GM03348 (cell line): ENCODE measurements at places on chromosomes 16 and 17.
A peak's percentile ranks its signal among the peaks of the same experiment; 100 is the strongest.

DNA sequence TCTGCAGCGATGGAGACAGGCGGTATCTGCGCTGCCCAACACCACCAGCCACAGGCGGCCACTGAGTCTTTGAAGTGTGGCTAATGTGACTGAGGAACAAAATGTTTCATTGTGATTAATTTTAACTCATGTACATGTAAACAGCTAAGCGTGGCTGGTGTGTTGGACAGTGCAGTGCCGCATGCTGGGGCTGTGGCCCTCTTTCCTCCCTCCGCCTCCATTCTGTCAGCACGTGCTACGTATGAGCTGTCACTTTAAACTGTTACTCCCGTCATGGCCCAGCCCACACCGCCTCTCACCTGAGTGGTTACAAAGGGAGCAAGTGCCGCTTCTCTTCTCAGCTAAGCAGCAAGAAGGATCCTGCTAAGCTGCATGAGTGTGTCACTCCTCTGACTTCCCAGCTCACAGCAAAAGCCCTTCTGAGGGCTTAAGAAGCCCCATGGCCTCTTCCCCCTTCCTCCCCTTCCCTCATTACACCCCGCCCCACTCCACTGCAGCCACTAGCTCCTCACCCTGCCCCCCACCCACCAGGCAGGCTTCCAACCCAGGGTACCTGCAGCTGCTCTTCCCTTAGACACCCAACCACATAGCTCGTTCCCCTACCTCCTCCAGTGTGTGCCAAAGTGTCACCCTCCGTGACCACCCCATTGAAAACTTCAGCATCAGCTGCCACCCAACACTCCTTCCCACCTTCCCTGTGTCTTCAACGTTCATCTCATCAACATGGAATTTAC lies 15.0 kb downstream of the HASPIN start:
- DNase-seq: no peak

DNA sequence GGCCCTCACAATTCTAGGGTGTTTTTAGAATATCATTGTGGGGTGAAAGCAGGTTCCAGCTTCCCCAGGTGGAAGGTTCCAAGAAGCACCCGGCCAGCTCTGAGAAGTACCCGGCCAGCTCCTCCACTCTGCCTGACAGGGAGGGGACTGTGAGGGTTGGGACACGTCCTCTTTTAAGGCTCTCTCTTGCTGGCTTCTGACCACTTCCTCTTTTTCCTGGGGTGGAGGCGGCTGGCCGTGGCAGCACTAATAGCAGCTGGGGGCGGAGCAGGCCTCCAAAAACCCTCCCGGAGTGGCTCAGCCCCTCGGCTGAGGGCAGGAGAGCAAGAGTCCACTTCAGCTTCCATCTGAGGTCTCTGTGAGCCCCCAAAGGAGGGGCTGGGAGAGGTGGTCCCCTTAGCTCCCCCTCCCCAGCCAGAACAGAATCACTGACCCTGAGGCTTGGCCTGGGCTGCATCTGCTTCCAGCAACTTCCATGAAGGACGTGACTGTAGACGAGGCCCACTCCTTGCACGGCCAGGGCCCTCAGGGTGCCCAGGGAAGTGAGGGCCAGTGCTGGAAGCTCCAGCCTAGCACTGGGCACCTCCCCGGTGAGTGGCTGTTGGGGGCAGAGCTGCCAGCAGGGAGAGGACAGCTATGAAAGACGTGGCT lies 26.7 kb upstream of the PLCG2 start:
- DNase-seq: no peak

GRCh38 chr16:86065711-86066110 lies 166.7 kb downstream of the IRF8 start:
- DNase-seq: no peak

DNA sequence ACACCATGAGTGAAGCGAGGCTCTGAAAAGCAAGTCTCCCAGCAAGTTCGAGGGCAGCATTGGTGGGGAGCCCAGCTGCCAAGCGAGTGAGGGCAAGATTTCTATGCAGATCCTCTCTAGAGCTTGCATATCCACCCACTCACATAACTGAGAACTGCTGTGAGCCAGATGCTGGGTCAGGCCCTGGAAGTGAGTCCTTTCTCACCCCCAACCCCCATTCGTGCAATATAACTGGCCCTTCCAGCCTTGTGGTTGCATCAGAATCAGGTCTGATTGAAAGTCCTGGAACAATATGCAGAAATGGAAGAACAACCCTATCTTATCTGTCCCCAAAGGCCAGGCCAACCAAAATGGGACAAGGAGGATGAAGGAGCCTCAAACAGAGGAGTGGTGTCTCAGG lies 146.6 kb downstream of the IRX5 start:
- DNase-seq: peak; percentile 29

GRCh38 chr16:30457743-30458560 lies 12.3 kb upstream of the SEPHS2 start:
- DNase-seq: no peak

DNA sequence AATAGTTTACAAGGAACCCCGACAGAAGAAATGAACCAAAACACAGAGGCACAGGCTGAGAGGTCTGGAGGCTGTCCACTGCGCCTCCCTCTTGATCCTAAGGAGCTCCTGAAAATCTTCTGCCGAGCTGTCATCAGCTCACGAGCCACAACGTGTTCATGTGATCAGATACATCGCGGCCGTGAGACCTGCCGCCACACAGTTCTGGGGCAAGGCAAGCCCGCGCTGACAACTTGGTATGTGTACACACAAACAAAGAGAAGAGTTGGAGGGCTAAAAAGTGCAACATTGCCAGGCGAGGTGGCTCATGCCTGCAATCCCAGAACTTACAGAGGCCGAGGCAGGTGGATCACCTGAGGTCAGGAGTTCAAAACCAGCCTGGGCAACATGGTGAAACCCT lies 7.6 kb downstream of the EXOC7 start:
- no peak for DNase-seq

DNA sequence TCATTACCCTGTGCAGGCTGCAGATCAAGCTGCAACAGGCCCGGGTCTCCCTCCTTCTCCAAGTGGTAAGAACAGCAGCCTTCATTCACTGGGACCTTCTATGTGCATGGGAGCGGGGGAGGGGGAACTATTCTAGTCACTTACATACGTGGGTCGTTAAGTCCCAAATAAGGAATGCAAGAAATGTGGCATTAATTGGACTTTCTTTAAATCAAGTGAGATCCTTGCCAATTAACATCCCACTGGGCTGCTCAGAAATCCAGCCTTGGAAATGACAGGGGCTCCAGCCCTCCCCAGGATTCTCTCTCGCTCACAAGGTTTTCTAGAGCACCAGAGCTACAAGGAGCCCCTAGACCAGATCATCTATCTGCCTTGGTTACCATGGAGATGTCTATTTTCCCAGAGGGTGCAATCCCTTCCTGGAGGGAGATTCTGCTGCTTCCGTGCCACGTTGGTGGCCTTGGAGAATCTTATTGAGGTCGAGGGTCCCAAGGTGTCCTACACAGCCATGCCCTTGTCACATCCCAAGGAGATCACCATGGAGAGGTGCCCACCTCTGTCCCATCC lies 5.2 kb upstream of the EIF1 start:
- no peak for DNase-seq

GRCh38 chr17:32631341-32632096 lies 144.7 kb downstream of the CDK5R1 start:
- DNase-seq: no peak

DNA sequence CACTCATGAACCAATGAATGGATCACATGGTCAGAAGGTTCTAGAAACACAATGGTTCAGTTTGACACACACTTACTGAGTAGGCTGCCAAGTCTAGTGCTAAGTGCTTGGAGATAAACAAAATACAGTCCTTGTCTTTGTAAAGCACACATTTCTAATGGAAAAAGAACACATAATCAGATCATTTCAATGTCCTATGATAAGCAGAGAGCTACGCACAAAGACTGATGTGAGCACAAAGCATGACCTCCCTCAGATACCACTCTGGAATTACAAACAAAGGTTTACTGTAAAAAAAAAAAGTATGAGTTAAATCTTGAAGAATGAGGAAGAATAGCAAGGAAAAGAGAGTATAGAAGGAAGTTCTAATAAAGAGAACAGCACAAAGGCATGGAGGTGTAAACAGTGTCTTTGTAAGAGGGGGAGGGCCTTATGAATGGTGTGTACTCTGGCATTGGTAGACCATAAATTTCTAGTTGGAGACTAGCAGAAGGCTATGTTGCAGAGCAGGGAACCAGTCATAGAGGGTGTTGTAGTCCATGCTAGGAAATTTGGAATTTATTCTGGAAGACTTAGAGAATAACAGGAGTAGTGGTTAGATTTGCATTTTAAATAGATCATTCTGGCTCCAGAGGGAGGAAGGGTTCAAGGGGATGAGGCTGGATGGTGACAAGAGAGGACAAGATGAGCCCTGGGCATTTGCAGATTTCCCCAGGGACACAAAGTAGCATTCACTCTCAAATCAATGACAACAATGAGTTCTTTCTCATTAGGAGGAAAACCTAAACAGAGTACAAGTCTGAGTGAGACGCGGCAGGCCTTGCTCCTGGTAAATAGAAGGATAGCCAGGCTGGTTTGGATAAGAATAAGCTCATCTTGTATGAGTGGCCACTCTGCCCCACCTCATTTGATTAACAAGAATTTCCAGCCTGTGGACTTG lies 468.0 kb downstream of the TOX3 start:
- DNase-seq: no peak

DNA sequence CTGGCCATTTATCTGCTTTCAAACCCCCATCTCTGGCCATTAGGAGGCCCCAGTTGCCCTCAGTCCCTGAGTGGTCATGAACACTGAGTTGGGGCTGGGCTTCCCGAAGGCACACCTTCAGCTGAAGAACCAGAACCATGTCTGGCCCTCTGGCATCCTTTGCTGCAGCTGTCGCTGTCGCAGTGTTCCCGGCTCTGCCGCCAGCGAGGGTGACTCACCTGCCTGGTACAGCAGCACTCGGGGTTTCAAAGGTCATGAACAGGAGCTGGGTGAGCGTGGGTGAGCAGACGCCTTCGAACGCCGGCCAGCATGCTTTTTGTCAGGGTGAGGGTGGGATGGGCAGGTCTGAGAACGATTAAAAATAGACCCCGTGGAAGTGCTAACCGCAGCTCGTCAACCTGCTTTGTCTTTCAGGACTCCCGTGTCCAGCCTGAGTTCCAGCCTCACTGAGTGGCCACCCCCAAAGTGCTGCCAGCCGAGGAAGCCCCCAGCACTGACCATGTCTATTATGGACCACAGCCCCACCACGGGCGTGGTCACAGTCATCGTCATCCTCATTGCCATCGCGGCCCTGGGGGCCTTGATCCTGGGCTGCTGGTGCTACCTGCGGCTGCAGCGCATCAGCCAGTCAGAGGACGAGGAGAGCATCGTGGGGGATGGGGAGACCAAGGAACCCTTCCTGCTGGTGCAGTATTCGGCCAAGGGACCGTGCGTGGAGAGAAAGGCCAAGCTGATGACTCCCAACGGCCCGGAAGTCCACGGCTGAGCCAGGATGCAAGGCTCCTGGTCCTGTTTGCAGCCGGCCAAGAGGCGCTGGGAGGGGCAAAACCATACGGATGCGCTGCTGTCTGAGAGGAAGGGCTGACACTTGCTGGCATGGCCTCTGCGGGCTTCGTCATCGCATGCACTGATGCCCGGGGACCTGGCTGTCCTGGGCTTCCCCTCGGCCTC lies 7.6 kb downstream of the SNN start:
- DNase-seq: no peak
